Activated CD8-positive, alpha-beta memory T cell treated with anti-CD3 and anti-CD28 coated beads, Interleukin-2, amount 10 ng/mL, durations not matched to agents 7 days and 5 days (primary cell): ENCODE measurements at places on chromosomes 3 and 15. TPM values are rescaled to one million over a fixed set of nuclear protein-coding genes. Genes with fewer than 3 reads are reported as not detected.

- peaks cover 12% of the 10 kb centered on the region for H3K27me3 ChIP-seq
- peaks cover 27% of the 10 kb centered on the region for H3K4me1 ChIP-seq
- no peak overlapping the region for H3K27ac ChIP-seq
These were observed 191.3 kb downstream of the FOXP1 start for GRCh38 chr3:71392251-71392650.

GRCh38 chr15:89293012-89293411 is 41.6 kb downstream of the POLG start:
- DNase-seq = no peak
- no peak overlapping the region for H3K4me3 ChIP-seq
- peaks cover 6% of the 10 kb centered on the region for H3K4me1 ChIP-seq
- no peaks in the 10 kb centered on the region for H3K27me3 ChIP-seq
- peaks cover 68% of the 10 kb centered on the region for H3K36me3 ChIP-seq

SPATA16 gene
- total RNA-seq = not detected

PLCH1 gene
- 0.58 TPM for total RNA-seq

DNA sequence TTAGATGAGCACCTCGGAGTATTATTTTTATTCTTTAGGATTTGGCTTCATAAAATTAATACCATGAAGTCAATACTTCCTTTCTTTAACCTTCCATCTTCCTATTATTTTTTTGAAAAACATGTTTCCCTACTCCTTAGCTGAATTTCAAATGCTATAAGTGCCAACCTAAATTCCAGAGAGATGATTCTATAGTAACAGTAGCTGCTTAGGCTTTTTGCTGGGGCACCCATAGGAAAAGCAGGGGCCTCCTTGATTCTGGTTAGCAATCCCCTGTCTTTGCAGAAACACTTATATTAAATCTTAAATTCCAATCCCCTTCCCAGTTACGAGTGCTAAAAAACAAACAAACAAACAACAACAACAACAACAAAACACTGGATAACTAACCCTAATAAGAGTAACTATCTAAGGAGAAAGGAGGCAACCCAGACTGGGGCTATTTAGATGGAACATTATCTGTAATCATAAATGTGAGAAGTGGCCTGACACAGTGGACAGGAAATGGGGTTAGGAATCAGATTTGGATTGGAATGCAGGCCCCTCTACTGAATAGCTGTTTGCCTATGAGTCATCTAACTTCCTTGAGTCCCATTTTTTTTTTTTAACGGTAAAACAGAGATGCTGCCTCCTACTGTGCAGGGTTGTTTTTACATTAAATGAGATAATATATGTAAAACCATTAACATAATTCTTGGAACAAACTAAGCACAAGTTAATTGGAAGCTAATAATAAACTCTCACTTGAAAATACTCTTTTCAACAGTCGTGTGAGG is 148.1 kb downstream of the WDR72 start:
- DNase-seq = no peak
- no peaks in the 10 kb centered on the region for H3K4me1 ChIP-seq
- no peak overlapping the region for H3K4me3 ChIP-seq
- no peaks in the 10 kb centered on the region for H3K27me3 ChIP-seq

DNA sequence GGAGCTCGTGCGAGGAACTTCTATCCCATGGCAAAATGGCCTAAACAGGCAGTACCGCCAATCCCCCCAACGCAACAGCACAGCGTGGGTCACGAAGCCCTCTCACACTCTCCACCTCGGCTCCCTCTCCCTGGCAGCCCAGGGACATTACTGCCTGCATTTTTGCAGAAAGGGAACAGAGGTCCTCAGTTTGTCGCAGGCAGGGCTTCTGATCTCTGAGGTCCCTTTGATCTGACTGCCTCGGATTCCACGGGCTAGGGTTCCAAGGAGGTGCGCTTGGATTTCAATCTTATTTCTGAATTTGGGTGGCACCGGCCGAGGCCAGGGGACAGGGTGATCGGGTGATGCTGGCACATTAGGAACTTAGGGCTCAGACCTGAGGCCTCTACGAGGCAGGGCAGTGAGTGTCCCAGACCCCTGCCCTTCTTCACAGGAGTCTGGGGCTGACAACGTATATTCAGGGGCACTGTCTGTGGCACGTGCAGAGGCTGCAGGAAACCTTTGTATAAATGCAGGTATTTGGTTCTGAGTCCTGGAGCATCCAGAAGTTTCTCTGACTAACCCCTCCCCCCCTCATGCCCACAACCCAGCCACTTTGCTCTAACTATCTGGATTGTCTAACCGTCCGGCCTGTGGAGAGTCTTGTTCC is 197.9 kb downstream of the XXYLT1 start:
- no peak for DNase-seq
- no peaks in the 10 kb centered on the region for H3K27me3 ChIP-seq
- no peak overlapping the region for H3K4me3 ChIP-seq
- no peaks in the 10 kb centered on the region for H3K4me1 ChIP-seq
- H3K36me3 ChIP-seq = no peaks in the 10 kb centered on the region
- H3K27ac ChIP-seq = no peak overlapping the region

DNA sequence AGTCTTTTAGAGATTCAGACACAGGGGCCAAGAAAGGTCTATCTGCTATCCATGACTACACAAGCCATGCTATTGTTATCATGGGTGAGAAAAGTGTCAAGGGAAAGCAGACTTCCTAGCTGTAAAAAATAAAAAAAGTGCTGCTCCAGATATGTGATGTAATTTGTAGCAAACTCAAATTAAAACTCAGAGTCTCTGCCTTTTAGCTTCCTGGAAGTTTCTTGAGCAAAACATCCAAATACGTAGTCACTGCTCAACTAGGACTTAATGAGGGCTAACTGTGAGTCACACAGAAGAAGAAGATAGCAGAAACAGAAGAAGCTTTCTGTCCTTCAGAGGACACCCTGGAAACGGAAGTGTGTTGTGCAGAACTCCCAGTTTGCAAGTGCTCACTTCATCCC is 393.4 kb upstream of the NR2F2 start:
- H3K27me3 ChIP-seq = no peaks in the 10 kb centered on the region
- no peak overlapping the region for H3K4me3 ChIP-seq
- no peak overlapping the region for H3K27ac ChIP-seq
- DNase-seq = no peak
- H3K4me1 ChIP-seq = no peaks in the 10 kb centered on the region

DNA sequence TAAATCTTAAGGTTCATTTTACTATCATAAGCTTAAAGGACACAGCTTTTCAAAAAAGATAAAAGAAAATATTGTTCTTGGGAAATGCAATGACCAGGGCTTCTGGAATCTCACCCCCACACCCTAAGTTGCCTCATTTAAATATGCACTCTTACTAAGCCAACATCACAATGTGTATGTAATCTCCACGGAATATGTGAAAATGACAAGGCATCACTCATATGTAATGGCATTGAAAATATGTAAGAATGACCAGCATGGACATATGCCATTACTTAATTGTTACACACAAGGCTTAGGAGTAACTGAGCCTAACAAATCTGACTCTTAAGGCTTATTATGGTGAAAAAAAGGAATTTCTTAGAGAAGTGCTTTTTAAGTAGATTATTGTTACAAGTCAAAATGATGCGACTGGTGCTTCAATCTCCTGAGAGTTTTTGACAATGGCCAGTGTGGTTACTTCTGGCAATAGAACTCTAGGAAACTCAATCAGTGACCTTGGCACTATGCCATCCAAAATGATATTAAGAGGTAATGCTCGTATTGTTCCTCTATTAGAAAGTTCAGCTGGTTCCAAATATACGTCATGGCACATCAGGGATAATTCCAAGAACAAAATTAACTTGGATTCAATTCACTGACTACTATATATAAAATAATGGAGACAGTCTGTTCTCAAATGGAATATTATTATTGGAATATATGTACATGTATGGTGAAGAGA is 290.0 kb upstream of the PLSCR5 start:
- H3K27me3 ChIP-seq = no peaks in the 10 kb centered on the region
- no peaks in the 10 kb centered on the region for H3K36me3 ChIP-seq
- DNase-seq = no peak
- H3K4me3 ChIP-seq = no peak overlapping the region
- no peak overlapping the region for H3K27ac ChIP-seq
- H3K4me1 ChIP-seq = no peaks in the 10 kb centered on the region

DNA sequence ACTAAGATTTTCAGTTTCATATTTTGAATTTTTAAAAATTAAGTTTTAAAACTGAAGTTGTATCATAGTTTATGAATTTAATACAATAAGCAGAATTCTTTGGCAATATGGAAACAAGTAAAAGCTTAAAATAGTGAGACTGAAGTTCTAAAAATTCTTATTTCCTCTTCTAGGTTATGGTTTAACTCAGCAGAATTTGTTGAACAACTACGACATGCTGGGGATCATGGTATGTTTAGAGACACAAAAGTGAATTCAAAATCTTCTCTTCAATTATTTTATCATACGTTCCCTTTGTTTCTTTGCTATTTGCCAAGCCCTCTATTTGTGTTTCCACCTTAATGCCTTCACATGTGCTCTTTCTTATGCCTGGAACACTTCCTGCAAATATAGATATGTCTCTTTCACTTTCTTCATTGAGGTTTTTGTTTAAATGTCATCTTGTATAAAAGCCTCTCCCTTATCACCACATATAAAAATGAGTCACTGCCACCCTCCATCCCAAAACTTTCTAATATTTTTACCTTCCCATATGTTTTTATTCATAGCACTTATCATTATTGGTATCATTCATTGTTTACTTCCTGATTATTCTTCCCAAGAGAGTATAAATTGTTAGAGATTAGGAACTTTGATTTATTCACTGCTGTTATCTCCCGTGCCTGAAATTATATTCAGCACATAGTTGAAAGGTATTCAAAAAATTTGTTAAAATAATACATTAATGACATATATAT is 6.4 kb downstream of the SUCNR1 start:
- H3K4me1 ChIP-seq = peaks cover 9% of the 10 kb centered on the region
- H3K36me3 ChIP-seq = no peaks in the 10 kb centered on the region
- peak overlapping the region; percentile 39 for H3K27ac ChIP-seq
- no peak for DNase-seq

DNA sequence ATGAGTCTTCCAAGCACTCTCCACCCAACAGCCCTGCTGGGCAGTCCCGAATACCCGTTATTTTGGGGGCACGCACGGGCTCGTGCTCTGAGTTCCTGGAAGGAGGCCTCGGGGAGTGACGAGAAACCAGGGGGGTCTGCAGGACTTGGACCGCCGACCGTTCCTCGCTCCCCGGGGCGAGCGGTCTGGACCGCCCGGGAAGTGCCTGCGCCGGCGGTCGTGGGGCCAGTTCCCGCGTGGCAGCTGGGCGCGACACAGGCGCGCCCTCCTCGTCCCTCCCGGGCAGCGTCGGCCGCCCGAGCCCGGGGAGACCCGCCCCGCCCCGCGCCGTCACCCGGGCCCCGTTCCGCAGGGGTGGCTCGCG is 387 bp downstream of the GNB4 start:
- H3K4me1 ChIP-seq = peaks cover 23% of the 10 kb centered on the region
- peaks cover 7% of the 10 kb centered on the region for H3K36me3 ChIP-seq
- H3K4me3 ChIP-seq = peak overlapping the region; percentile 83
- H3K27ac ChIP-seq = peak overlapping the region; percentile 74
- peaks cover 84% of the 10 kb centered on the region for H3K27me3 ChIP-seq
- DNase-seq = peak; percentile 44
